ENCODE measurements at places on chromosomes 6 and 20.

DNA sequence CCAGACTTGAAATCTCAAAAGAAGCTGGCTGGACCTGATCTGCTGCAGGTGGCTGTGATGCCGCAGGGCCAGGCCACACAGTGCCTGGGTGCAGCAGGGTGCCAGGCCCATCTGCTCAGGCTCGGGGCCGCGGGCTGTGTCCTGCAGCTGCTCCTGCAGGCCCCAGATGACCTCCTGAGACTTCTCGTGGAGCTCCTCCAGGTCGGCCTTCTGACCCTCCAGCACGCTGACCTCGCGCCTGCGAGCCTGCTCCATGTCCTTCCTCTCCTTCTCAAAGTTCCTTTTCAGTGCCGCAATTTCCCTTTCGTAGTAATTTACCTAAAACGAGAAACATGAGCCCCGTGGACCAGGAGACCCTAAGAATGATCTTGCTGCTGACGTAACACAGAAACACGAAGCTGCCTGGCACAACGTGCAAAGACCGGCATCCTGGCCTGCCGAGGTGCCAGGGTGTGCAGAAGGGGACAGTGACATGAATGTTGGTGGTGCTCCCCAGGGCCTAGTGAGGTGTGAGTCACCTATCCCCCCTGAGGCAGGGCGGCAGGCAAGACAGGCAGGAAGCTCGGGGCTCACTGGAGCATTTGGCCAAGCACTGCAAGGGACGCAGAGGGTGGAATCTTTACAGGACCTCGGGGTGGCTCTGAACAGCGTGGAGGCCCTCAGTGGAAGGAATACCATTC, 71.6 kb downstream of the GINS1 start:
- no peak for DNase-seq

DNA sequence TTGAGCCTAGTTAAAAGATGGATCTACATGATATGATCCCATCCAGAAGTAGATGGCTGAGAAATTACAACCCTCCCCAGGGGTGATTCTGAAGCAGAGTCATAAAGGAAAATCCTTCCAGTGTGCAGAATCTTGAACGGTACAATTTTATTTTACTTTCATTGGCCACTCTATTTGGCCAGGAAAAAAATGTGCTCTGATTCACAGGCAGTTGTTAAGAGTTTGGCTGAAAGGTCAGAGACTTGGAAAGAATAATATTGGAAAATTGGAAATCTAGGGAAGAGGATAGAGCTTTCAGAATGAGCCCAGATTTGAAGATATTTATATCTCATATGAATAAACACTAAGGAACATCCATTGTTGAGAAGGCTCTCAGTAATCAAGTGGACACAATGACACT, 1299.3 kb upstream of the GJE1 start:
- DNase-seq = no peak

DNA sequence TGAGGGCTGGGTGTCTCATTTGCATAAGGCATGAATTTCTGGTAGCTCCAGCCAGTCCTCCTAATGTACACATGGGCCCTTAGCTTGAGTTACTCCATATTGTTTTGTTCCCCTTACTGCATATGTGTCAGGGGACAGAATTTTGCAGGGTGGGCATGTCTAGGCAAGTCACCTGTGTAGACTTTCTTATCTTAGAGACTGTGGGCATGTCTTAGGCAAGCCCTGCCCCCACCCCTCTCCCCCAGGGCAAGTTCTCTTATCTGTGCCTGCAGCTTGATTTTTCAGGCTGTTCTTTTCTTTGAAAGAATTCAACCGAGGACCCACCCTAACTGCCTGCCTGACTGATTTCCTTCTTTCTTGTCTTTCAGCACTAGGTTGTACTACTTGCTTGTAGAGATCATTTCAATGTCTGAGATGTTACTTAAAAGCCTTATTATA, 32.1 kb downstream of the NHLRC1 start:
- no peak for DNase-seq

DNA sequence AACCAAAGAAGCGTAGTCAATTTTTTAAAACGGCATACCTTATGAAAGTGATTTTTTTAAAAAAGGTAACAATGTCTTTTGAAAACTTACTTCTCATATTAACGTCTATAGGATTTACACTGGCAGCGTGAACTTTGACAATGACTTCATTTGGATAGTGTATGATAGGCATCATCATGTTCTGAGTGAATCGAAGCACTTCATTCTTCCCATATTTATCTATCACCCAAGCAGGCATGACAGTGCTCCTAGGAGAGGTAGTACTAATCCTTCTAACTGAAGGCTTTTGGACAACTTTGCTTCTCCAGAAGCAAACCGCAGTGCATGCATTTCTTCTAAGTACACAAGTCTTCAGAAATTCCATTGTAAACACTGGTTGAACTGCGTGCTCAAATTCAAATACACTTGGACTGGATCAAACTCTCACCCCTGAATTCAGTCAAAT, 618 bp downstream of the RTN4IP1 start:
- no peak for DNase-seq

GRCh38 chr20:1895674-1896483, 672 bp downstream of the SIRPA start:
- DNase-seq = no peak

GRCh38 chr6:100946021-100946540, 65.0 kb upstream of the ASCC3 start:
- DNase-seq = no peak

GRCh38 chr6:108203189-108204112, 37.6 kb downstream of the NR2E1 start:
- no peak for DNase-seq

GRCh38 chr20:40710603-40711002, 21.6 kb upstream of the MAFB start:
- DNase-seq = no peak

GRCh38 chr6:127343809-127344659, 625 bp upstream of the ECHDC1 start:
- no peak for DNase-seq

DNA sequence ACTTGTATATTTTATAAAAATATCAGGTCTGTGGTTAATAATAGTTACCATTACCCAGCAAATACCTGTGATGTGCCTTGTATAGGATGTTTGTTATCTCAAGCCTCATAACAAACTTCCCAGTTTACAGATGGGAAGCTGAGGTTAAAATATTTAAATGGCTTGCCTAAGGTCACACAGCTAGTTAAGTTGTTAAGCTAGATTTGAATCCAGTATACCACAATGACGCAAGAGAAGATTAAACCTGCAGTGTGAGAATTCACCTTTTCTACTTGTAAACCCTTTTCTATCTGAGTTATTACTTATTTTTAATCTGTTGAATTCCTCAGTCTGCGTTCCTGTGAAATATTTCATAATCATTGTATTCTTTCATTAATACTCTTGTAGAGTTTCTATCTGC, 4.9 kb downstream of the DSP start:
- DNase-seq = no peak

- no peak for DNase-seq
Measured at GRCh38 chr6:132491303-132491702, 21.6 kb downstream of the STX7 start.

DNA sequence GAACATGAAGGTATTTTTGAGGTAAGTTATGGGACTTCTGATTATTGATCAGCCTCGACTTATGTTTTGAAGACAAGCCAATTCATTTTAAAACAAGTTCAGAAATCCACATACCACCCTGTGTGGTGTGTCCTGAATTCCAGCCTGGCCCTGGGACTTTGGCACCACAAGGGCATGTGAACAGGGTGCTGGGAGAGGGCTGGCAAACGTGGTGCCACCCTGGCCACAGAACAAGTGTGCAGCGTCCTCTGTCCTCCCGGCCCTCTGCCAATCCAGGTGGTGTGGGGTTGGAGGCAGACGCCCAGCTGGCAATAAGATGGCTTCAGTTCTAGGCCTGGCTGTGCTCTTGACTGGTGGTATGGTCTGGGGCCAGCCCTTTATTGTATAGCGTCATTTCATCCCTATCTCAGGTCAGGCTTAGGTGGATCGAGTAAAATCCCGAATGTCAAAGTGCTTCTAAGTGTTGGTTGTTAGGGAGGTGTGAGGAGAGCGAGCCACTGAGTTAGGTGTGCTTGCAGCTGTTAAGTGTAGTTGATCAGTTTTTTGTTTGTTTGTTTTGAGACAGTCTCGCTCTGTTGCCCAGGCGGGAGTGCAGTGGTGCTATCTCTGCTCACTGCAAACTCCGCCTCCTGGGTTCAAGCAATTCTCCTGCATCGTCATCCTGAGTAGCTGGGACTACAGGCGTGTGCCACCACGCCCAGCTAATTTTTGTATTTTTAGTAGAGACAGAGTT, 84.2 kb downstream of the RNF144B start:
- no peak for DNase-seq

DNA sequence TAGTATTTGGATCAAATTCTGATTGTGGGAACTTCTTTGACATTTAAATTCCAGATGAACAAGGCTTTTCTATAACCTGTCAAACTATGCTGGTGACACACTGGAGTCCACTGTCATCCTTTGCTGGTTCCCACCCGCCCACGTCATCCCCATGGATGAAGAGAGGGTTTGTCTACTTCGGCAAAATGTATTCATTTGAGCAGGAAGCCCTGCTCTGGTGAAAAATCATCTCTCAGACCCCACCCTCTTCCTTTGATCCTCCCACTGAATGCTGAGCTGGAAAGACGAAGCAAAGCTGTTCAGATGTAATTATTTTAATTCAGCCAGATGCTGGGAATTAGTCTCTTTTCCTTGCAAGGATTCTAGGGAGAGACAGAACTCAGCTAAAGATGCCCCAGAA, 50.5 kb downstream of the CPNE5 start:
- no peak for DNase-seq

DNA sequence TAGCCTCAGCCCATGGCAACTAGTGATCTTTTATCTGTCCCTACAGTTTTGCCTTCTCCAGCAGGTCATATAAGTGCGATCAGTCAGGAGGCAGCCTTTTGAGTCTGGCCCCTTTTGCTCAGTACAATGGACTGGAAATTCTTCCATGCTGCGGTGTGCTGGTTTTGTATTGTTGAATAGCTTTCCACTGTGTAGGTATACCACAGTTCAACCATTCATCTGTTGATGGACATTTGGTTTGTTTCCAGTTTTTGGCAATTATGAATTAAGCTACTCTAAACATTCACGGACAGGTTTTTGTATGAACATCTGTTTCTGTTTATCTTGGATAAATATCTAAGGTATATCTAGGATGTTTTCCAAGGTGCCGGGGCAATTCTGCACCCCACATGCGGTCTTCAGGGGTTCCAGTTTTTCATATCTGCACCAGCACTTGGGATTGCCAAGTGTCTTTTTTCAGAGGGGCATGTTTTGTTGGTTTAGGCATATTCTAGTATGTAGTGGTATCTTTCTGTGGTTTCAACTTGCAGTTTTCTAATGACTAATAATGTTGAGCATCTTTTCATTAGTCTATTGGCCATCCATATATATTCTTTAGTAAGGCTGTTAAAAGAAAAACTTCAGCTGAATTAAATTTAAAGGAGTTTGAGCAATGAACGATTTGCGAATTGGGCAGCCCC, 141.0 kb downstream of the TFAP2C start:
- DNase-seq = no peak

DNA sequence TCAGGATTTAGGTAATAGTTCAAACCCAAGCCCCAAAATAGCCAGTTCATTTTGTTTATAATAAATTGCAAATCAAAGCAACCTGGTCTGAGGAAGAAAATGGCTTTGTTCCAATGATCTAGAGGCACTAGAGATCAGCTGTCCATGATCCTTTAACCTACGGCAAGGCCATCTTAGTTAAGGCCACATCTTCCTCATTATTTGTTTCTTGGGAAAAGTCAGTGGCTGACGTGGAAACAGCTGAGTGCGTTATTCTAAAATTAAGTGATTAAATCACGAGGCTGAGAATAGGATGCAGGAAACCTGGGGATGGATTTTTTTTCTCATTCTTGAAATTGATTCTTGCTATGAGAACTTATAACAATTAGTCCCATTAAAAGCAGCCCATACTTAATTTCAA, 10.1 kb upstream of the TENT5A start:
- DNase-seq = no peak

DNA sequence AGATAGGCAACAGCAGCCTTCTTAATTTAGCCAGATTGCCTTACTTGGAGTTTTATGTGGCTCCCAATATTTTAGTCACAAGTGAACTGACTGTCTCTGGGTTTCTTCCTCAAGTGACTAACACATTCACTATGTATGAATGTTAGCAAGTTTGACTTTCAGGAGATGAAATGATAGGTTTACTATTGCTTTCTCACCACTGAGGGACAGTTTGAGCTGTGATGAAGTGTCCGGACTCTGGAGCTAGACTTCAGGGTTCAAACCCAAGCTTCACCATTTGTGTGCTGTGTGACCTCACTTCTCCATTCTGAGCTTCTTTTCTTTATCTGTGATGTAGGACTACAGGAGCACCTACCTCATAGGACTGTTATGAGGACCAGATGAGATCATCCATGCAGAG, 8.2 kb downstream of the DHX35 start:
- DNase-seq = no peak

GRCh38 chr6:2502998-2503674, 247.6 kb downstream of the MYLK4 start:
- no peak for DNase-seq

- no peak for DNase-seq
Measured at GRCh38 chr6:6314596-6314995, 5.9 kb downstream of the F13A1 start.

GRCh38 chr6:25958700-25959162, 3.9 kb upstream of the TRIM38 start:
- DNase-seq = no peak

DNA sequence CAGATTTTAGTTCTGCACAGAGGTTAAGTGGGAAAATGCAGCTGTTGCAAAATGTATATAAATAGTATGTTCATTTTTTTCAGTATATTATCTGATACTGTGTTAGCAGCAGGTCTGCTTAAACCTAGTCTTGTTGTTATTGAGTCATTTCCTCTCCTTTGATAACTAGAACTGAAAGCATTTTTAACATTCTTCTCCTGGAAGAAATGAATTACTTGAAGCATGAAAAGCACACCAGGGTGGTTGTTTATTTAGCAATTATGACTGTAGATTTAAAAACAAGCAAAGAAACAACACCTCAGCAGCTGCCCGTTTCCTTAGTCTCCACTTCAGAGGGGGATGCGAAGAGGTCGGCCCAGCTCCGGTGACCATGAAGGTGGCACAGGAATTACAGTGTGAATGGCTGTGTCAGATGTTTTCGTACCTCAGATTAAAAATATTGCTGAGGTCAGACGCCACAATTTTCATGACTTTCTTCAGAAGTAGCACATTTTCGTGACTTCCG, 53.5 kb downstream of the GOPC start:
- no peak for DNase-seq

DNA sequence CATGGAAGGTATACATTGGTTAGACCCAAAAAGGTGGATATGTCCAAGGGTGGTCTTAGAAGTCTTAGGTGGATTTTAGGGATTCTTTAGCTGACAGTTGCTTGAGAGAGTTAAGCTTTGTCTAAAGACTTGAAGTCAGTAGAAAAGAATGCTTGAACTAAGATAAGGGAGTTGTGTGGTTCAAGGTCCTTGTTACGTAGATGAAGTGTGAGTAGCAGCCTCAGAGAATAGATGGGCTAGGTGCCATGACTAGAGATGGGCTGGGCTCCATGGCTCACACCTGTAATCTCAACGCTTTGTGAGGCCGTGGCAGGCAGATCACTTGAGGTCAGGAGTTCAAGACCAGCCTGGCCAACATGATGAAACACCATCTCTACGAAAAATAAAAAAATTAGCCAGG, 1.7 kb downstream of the SHLD1 start:
- DNase-seq = no peak

Data from coronary artery (tissue), 2 donors.